ENCODE measurements at places on chromosomes 11 and 22.

- peak; percentile 51 for DNase-seq
These were observed at the start of gene PAFAH1B2 for GRCh38 chr11:117143871-117144476. Gene PAFAH1B2 (plus strand): TSS chr11:117144287. CDS start chr11:117152448, 8,161 bp downstream.

DNA sequence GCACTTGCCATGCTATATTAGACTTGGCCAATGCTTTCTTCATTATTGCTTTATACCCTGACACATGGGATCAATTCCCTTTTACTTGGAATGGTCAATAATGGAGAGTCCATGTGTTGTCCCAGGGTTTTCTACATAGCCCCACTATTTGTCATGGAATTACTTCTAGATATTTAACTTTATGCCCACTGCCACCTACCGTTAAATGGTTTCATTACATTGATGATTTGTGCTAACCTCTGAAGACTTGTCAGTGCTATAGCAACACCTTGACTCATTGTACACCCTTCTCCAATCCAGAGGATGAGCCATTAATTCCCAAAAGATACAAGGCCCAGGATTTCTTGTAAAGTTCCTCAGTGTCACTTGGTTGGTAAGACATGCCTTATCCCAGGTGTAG, 31.4 kb upstream of the SLC22A25 start:
- DNase-seq: no peak

DNA sequence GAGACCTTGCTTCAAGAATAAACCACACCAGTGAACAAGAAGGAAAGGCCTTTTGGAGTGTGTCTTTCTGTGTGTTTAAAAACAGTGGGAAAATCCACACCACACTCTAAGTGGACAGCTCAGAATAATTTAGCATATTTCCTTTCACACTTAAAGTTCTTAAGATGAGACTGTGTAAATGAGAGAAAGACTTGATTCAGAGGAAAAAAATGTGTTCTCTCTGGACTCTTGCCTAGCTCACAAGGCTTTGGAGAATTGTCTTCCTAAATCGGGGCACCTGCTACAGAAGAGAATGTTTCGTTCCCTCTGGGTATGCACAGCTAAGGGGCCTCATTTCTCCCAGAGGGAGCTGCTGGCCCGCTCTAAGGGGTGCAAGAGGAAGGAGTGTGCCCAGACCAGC, 28.4 kb upstream of the CRTAM start:
- no peak for DNase-seq

- DNase-seq: no peak
These were observed 1008.4 kb downstream of the OPCML start for GRCh38 chr11:132523929-132524328.

- DNase-seq: no peak
These were observed 9.5 kb downstream of the SLC16A8 start for GRCh38 chr22:38074181-38075104.

DNA sequence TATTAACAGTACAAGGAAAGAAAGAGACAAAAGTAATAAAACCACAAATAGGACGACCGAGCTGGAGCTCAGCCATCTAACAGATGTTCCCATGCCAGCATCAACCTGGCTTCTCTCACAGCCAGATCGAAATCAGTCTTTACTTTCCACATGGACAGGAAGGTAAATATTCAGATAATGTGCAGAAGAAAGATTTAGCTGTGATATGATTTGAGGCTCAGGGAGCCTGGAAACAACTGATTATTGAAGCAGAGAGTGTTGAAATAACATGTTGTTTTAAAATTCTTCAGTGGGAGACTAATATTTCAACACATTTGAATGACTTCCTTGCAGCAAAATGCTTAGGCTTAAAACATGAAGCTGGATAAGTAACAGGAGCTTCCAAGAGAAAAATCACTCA, 546.8 kb downstream of the ETS1 start:
- DNase-seq: no peak

DNA sequence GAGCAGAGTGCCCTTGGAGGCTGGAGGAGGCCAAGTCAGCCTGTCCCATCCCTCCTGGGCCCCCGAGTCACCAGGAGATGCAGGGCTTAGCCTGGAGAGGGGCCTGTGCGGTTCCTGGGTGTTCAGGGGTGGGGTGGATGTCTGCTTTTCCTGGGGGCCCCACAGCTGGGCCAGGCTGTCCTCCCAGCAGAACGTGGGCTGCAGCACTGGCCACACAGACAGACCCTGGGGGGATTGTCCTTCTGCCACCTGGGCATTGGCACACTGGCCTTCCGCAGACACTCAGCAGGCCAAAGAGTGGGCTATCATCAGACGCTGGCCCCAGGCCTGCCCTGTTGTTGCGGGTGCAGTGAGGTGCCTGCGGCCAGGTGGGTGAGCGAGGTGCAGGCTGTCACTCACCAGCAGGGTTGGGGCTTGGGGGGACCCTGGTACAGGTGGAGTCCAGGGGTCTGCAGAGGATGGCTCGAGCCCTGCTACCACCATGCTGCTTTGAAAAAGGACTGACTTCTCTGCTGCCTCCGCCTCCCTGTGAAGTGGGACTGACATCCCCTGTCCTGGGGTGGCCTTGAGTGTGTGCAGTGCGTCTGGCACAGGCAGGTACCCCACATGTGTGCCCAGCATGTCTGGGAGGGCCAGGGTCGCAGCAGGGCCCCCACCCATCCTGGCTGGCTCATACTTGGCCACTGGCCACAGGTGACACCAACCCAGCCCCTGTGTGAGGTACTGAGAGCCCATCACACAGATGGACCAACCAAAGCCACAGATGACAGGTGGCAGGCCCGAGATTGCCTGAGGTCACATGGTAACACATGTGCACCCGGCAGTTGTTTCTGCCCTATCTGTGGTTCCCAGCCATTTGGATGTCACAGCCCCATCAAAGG, 39.0 kb upstream of the KCNQ1OT1 start:
- DNase-seq: no peak

DNA sequence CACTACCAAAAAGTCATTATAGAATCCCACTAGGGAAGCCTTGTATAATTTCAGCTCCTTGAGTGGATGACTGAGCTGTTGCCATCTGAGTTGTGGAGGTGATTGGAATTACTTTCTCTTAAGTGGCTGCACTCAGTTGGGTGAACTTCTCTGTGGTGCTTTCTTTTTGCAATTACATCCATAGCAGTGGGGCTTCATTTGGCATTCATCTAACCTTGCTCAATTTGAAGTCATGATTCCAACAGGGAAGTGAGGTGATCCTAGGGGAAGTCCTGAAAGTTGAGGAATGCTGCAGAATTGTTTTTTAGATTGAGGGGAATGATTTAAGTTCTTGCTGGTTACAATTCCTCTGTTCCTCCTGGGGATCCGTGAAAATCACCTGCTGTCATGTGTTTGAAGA, 39.6 kb downstream of the ARHGAP42 start:
- DNase-seq: peak; percentile 31

DNA sequence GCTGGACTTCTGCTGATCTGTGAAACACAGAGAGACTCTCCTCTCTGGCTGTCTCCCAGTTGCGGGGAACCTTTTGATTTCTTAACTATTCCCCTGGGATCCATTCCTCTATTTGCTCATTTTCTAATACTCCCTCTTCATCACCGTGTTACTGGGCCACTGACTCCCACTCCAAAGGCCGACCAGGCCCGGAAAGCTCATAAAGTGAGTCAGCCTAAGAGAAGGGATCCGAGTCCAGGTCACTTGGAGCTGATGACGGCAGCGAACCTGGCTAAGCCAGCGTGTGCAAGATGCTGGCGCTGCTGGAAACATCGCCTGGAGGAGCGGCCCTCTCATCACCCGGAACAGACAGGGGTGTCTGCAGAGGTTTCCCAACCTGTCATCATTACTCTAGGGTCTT, 112.8 kb downstream of the FBXO7 start:
- DNase-seq: no peak

GRCh38 chr11:56782167-56782847, 33.8 kb upstream of the OR9G4 start:
- no peak for DNase-seq

DNA sequence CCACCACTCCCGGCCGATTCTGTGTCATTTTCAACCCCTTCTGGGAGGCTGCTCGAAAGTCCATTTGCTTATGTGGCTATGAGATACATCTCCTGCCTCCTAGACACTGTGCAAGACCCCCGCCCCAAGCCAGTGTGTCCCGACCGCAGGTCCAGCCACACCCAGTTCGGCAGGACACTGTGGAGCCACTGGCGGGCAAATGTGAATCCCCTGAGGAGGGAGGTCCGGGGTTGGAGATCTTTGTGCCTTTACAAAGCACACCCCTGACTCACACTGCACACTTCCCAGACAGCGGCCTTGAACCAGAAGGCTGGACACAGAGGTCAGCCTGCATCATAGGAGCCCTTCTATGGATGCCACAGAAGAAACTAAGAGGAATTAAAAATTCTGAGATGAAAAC, 17.4 kb downstream of the FXYD6 start:
- no peak for DNase-seq

- no peak for DNase-seq
These were observed 530.7 kb upstream of the CHORDC1 start for GRCh38 chr11:90753546-90753945.

DNA sequence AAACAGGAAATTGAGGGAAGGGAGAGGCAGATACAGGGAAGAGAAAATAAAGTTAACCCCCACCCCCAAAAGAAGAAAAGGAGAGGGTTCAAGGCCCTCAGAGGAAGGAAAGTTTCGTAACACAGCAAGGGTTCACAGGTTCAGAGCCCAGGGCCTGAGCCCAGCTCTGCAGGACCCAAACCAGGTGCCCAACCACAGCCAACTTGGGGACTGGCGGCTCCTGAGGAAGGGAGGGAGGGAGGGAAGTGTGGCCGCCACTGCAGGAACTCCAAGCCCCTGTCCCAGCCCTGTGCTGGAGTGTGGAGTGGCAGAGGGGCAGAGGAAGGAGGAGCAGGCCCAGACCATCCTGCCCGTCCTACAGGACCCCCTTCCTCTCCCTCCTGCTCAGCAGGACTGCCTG, 59.2 kb downstream of the ELFN2 start:
- DNase-seq: no peak

DNA sequence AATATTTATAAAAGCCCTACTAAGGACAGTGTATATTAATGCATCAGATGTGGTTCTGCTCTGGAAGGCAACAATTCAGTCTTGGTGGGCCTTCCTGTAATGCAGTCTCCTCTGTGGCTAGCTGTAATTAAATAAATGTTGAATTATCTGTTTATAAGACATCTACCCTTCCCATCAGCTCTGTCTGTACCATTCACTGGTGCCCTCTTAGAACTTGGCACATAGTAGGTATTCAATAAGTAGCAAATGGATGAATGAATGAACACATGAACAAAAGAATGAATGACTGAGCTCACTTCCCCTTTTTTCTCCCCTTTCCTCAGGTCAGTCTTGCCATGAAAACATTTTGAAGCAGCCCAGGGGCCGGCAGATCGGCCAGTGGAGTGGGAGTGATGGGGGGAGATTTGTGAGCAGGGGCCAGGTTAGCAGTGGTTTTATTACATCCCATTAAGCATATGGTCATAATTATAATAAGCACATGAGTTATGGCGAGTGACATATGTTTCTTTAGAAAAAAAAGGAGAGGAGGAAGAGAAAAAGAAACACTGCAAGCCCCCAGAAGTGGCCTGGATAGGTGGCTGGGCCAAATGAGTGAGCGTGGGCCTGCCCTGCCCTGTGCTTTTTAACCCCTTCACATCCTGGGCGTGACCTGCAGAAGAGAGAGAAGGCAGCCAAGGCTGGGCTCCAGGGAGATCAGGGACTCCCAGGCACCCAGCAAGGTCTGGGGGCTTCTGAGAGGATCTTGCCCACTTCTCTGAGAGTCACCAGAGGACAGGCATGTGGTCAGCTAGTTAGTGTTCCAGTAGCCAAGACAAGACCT, 48.6 kb upstream of the CD82 start:
- no peak for DNase-seq

Data from NCI-H1436 treated with DMSO at 0.1 percent for 48 hours (cell line).